ENCODE measurements at places on chromosomes 5 and 9.

GRCh38 chr5:6875376-6875775 lies 162.1 kb downstream of the TENT4A start:
- DNase-seq, result no peak

DNA sequence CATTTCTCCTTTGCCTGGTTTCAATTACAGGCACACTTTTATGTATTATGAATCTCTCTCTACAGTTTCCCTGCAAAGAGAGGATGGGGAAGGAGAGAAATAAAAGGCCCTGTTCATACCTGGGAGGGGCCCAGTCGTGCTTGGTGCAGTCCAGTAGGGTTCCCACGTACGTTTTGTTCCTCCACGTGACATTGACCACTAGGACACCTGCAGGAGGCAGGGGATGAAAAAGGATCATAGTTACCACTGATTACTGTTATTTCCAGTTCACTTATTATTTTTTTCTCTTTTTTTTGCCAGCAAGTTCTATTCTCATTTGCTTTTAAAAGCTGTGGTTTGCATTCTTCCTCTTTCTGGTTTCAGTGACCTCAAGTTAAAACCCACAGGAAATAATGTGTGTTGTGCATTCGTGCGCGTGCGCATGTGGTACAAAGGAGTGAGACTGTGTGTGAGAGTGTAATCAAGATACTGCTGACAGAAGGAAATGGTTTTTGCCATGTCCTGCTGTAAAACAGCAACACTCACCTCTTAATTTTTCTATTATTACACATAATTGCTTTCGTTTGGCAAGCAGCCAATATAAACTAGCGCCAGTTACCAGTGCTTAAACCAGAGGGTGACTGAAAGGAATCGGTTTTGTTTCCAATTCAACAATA lies 96.8 kb downstream of the ZNF608 start:
- DNase-seq, result peak; percentile 97

GRCh38 chr9:23153058-23153457 lies 673.0 kb downstream of the ELAVL2 start:
- DNase-seq, result no peak

GRCh38 chr5:17379100-17379951 lies 118.7 kb upstream of the TAF11L2 start:
- DNase-seq, result no peak

DNA sequence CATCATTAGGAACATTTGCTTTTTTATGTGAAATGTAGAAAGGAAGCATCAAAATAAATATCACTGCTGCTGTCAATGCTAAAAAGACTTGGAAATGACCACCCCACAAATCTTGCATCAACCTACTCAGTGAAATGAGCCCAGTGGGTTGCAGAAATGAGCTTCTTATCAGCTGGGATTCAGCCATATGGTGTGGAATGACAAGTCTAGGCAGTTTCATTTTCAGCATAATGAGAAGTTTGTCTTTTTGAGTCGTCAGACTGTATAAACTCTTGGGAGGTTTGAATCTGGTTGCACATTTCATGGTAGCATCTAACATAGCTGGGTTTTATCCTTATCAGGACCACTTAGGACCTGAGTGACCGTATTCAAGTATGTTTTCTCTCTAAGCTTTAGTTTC lies 251.1 kb upstream of the PPP1R2B start:
- DNase-seq, result no peak

DNA sequence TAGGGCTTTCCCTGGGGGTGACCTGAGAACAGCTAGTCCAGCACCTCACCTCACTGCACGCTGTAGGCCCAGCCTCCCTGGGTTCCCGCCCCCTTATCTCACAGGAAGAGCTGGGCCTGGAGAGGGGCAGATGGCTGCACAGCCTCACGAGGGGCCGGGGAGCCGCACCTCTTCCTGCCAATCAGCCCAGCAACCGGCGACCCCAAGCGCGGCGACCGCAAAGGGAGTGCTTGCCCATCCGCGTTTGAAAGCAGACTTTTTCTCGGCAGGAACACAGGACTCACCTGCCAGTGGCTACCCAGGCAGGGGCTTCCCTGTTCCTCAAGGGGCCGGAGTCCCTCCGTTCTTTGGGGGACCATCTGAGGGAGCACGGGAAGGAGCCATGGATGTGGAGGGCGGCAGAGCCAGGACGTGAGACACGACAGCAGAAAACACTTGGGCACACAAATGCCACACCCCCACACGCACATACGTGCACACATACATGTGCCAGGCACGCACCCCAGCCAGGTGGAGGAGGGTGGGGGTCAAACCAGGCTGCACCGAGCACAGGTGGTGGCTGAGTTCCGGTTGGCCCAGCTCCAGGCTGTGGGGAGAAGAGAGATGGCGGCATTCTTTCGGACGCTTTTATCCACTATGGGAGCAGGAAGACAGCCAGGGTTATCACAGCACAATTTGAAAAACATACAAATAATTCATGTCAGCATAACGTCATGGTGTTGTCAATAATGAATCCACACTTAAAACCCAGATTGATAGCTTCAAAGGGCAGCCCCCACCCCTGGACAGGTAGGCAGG lies 11.3 kb downstream of the TMEM250 start:
- no peak for DNase-seq

DNA sequence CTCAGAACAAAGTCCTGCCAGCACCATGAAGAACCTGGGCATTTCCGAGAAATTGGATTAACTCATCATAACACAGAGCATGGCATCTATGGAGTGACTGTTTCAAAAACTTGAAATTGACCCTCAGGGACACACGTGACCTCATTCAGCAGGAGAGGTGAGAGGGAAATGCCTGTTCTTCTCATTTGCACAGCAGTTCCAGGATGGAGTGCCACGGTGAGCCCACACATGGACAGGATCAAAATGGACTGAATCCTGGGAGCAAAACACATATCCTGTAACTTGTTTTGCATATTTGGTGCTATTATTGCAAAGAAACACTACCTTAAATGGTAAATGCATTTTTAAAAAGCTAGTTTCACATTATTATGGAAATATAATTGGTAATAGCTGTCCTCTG lies 256.1 kb upstream of the IRX2 start:
- DNase-seq, result no peak

DNA sequence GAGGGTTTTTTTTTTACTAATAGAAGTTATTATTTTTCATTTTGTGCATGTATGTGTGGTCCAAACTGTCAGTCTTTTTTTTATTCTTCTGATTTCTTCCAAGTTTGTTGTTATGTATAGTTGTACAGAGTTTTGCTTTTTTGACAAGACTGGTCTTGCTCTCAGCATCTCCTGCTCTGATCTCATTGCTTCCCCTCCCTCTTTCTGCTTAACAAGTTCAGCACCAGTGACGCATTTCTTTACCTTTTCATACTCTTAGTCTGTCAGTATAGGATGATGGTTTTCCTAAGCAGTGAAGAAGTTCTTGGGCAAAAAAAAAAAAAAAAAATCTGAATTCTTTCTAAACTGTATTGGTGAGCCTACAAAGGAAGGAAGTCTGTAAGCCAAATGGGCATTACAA lies 135.1 kb downstream of the CD180 start:
- no peak for DNase-seq

- DNase-seq, result no peak
Measured at GRCh38 chr5:177507596-177508220, 1.9 kb downstream of the DOK3 start.

GRCh38 chr5:38249301-38249700 lies 9.1 kb upstream of the EGFLAM start:
- no peak for DNase-seq

DNA sequence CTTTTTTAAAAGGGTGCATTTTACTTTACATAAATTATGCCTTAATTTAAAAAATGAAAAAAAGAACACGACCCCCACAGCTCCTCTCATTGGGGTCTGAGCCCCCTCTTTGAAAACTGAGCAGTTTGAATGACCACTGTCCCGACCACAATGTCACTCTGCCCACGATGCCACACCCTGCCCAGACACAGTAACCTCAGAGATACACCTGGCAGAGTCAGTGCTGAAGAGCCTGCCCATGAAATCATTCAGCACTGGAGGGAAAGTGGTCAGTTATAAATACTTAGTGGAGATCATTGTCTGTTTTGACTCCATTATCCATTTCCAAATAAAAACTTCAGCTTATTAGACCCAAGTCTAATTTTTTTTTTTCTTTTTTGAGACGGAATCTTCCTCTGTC lies 49.3 kb downstream of the DNAJC21 start:
- no peak for DNase-seq

GRCh38 chr5:37533851-37534250 lies 154.7 kb downstream of the WDR70 start:
- peak; percentile 22 for DNase-seq

DNA sequence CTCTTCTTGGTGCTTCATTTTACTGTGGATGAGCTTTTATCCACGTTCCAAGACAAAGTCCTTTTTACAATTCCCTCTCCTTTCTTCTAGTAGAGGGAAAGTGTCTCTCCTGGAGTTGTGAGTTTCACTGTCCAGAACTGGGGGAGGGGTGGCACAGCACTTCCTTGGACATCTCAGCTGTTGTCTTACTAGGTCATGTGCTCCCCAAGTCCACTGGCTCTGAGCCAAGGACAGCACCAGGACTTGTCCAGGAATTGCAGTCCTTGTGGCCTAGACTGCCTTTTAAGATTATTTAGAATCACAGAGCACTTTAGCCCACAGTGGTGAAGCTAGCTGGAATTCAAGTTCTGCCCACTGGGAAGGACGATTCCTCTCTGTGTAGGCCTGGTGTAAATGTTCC lies 700.2 kb upstream of the PTPRD start:
- DNase-seq, result peak; percentile 2

GRCh38 chr5:149951138-149951749 lies 6.7 kb upstream of the PDE6A start:
- DNase-seq, result no peak

DNA sequence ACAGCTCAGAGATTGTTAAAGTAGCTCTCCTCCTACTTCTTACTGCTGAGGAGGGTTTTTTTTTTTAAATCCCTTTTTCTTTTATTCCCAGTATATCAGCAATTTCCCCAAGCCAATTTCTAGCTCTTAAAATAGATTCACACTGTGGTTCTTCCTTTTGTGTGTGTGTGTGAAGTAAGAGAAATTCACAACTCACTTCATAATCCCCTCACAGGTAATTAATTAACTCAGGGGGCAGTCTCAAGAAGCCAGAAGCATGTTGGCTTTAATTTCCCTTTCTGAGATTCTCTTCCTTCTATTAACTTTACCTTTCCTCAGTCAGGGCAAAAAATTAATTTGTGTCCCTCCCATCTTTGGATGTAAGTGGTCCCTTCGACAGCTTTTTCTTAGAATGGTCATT lies 71.0 kb upstream of the HMHB1 start:
- peak; percentile 51 for DNase-seq

GRCh38 chr5:78893940-78894677 lies 91.0 kb downstream of the ARSB start:
- no peak for DNase-seq

- DNase-seq, result no peak
Measured at GRCh38 chr5:42483472-42484154, 60.4 kb downstream of the GHR start.

DNA sequence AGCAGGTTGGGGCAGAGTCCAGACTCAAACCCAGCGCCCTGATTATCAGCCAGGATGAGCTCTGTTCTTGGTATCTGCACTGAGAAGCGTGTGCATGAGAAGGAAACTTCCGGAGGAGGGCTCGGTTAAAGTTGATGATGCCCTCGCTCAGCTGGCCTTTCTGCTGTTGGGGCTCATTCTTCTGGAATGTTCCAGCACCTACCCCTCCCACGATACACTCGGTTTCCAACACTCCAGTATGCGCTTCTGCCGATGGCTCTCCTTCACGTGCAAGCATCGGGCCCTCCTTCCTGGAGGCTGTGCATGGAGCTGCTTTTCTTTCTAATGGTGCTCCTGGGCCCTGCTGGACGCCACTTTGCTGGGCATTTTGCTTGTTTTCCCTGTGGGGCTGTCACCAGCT lies 134.0 kb downstream of the RXRA start:
- DNase-seq, result no peak

GRCh38 chr5:113035096-113035495 lies 58.5 kb downstream of the DCP2 start:
- DNase-seq, result no peak
